CD4-positive, alpha-beta T cell treated with Interferon alpha-2 for 1 hour (primary cell): ENCODE measurements at places on chromosomes 11 and 22.

DNA sequence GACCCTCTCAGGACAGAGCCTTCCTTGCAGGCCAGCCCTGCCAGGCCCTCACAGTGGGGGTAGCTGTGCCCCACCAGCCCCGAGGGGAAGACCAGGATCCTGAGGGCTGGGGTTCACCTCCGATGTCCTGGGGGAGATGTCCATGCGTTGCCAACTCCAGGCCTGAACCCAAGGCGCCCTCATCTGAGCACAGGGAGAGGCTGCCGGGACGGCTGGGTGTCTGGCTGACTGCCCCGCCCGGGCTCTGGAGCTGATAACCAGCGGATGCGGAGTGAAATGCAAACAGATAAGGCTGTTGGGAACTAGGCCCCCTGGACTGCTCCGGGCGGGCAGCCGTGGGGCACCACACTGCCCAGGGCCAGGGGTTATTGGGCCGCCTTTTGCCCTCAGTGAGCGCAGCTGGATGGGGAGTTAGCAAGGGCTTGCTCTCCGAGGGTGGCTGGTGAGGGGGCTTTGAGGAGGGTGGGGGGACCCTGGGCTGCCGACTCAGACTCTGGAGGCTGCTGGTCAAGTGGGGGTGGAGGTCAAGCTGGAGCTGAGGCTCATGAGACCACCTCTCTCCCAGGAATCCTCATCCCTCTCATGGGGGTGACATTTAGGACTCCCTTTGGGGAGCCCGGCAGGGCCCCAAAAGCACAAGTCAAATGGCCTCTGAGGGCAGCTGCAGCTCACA is 5.6 kb upstream of the MUC6 start:
- no peak for DNase-seq

- no peak for DNase-seq
Measured at GRCh38 chr11:112718483-112718882, 242.7 kb upstream of the NCAM1 start.

- DNase-seq = no peak
Measured at GRCh38 chr11:102260241-102260640, 57.0 kb upstream of the BIRC3 start.

- DNase-seq = no peak
Measured at GRCh38 chr11:33237039-33237597, 20.1 kb upstream of the HIPK3 start.

- DNase-seq = no peak
Measured at GRCh38 chr11:77303328-77303727, 1.8 kb upstream of the GDPD4 start.

GRCh38 chr11:12276356-12276755 is 101.0 kb upstream of the PARVA start:
- DNase-seq = no peak

DNA sequence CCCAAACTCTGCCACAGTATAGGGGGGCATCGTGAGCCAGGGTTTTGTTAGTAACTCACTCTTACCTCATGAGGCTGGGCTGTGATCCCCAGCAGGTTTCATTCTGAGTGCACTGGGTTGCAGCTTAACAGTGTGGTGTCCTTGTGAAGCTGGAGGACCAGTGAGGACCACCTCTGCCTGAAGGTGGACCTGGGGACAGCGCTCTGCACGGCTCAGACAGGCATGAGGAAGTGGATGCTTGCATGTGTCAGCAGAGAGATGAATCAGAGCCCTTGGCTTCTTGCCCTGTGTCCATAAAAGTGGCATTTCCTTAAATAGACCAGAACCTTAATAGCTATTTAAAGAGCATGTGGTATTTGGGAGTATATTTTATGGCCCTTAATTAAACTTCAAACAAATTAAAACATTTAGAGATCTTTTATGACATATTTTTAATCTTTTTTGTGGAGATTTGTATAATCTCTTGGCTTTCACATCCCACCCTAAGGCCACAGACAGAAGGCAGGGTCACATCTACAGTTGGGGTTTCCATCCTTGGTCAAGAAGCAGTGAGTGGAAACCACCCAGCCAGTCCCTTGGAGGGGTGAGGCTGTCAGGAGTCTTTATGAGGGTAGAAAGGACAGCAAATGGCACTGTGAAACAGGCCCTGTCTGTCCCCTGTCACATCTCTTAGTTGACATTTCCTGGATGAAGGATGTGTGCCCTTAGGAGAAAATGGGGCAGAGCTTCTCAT is 24.8 kb upstream of the ADORA2A start:
- peak; percentile 54 for DNase-seq
